ENCODE measurements at places on chromosomes 2 and 18. TPM values are rescaled to one million over a fixed set of nuclear protein-coding genes. Genes with fewer than 3 reads are reported as not detected.

CCDC121 gene
- total RNA-seq = 1.4 TPM

SCTR gene
- total RNA-seq = not detected

ASXL2 gene
- total RNA-seq = 20.5 TPM

SRD5A2 gene
- total RNA-seq = under 0.01 TPM

All from thoracic aorta endothelial cell (primary cell).